GM12878 (cell line): ENCODE measurements at places on chromosomes 6 and 20.

- no peak for DNase-seq
These were observed 59.0 kb upstream of the HFE start for GRCh38 chr6:26028212-26028745.

DNA sequence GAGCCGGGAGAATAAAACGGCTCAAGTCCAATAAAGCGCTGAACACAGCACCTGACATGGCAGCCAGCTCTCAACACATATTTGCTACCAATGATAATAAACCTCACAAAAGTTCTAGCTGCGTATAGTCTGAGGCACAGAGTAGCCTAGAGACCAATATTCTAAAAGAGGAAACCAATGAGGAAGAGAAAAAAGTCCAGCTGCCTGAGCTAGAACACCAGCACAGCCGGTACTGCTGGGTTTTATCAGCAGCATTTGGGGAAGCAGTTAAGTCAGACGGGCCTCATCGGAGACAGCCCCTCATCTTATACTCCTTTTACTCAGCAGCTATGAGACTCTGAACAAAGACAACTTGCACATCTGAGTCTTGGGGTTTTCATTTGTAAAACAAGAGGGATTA lies 2.4 kb upstream of the RTF2 start:
- no peak for DNase-seq

DNA sequence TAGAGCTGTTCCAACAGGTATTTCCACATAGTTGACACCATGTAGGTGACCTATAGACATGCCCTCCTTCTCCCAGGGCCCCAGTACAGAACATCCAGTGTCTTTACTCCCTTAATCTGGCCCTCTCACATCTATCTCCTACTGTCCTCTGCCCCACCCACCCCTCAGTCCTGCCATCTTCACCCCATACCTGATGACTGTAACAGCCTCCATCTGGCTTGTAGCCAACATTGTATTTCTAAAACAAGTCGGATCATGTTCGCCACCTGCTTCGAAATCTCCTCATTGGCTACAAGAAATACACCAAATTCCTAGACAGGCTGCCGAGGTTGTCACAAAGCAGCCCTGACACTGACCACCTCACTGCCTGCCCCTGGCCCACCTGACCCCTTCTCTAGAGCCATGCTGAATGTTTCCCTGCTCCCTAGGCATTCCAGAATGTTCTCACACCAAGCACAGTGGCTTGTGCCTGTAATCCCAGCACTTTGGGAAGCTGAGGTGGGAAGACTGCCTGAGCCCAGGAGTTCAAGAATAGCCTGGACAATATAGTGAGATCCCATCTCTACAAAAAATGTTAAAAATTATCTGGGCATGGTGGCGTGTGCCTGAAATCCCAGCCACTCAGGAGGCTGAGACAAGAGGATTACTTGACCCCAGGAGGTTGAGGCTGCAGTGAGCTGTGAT lies 6.0 kb downstream of the ZC3H12D start:
- DNase-seq: no peak

DNA sequence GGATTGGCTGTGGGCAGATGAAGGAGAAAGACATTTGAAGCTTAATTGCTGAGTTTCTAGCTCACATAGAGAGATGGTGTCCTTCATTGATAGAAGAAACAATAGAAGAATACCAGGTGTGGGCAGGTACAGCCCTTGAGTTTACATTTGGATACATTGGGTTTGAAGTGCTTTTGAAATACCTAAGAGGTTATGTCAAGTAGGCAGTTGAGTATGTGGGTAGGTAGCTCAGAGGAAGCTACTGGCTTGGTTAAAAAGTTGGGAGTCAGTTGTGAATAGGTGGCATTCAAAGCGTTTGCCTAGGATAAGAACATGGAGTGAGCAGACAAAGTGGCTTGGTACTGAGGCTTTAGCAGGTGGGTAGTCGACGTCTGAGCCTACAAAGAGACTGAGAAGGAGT lies 25.0 kb downstream of the NDUFAF5 start:
- no peak for DNase-seq

- no peak for DNase-seq
These were observed 3.3 kb downstream of the TAB2 start for GRCh38 chr6:149320796-149321195.

GRCh38 chr20:62067547-62068260 lies 2.0 kb upstream of the TAF4 start:
- no peak for DNase-seq

DNA sequence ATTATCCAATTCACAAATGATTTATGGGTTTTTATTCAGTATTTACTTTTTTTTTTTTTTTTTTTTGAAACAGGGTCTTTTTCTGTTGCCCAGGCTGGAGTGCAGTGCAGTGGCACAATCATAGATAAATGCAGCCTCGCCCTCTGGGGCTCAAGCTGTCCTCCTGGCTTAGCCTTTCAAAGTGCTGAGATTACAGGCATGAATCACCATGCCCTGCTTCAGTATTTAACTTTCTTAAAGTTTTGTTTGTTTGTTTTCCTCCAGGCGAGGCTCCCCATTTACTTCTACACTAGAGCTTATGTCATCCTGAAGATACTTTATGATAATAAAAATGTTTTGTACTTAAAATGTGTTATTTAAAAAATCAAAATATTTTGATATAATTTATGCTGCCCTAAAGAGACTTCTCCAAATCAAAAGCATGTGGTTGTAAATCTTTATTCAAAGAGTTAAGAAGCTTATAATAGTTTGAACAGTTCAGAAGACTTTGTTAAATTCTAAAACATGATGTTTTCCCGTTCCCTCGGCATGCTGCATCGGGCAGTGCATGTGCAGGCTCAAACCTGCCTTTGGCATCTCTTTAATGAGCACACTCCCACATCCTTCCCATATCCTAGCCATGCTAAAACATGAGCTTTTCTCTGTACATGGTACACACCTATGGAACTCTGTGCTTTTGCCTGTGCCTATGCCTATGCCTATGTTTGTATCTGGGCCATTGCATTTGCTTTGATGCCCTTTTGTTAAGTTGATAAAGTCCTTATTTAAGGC lies 11.0 kb downstream of the SMPDL3A start:
- DNase-seq: no peak

GRCh38 chr6:26295691-26296555 lies 69.1 kb upstream of the BTN3A2 start:
- DNase-seq: no peak

DNA sequence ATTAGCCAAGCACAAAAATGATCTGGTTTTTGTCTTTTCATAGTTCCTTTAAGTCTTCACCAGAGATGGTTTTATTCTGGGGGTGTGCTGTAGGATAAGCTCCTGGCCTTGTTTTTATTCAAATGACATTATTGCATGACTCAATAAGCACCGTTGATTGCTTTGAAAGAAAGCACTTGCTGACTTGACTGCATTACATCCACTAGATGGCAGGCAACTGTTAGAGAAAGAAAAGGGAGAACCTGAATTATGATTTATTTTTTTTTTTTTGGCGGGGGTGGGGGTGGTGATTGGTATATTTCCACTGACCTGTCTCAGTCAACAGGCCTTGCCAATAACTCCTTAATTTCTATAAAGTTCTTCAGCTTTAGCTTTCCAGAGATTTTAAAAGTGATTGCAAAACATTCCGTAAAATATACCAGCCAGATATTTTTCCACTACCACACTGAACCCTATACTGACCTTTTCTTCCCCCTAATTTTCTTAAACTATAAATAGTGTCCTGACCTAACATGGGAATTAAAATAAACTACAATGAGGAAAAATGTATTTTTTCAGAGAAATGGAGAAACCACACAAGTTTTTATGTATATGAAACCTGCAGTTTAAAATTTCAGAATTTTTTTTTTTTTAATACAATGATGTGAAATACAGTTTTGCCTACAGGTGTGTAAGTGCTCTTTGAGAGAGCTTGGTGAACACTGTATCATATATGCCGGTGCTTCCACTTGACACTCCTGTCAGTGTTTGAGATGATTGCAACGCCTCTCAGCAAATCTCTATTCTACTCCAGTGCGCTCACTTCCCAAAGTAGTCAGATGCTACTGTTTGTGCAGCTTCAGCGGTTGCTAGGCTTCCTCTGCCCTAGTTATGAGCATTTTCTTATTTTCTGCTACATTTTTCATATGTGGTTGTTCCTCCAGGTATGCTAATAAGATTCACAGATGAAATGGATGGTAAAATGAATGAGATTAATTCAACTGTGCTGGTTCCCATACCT lies 274.3 kb downstream of the CD109 start:
- no peak for DNase-seq

DNA sequence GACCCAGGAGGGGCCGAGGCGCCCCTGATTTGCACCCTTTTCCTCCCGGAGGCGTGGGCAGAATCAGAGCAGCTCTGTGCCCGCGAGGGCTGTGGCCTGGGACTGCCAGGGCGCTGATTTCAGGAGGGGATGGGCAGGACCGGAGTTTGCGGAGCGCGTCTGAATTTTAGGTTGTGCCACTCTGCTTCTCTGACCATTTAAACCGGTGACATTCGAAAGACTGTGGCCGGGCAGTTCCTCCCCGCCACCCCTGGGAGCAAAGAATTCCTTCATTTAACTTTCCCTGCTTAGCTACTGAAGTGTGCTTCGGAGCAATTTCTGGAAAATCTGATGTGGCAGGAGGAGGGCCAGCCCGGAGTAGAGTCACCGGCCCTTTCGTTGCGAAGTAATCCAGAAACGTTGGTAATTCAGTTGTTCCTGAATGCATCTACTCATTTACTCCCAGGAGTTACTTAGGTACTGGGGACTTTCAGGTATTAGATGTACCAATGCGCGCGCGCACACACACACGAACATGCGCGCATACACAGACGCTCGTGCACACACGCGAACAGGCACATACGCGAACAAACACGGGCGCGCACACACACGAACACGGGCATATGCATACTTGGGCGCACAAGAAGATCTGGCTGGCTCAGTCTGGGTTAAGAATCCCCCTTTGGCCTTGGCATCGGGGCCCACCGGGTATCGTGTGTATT lies 568 bp downstream of the CCDC170 start:
- no peak for DNase-seq

DNA sequence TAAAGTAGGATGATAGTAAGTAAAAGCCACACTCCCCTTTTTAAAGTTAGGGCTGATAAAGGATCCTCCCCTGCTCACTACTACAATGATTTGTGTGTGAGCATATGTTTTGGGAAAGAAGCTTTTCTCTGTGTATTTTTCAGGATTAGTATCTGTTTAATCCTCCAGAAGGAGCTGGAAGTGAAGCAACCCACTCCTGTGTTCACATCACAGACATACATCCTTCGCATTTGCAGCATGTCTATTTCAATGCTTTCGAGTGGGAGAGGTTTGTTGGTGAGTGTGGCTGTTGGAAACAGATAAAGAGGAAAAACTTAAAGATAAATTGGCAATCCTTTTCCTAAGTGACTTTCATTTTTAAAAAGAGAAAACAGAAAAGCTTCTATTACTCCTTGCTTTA lies 31.6 kb upstream of the RGS17 start:
- no peak for DNase-seq

- no peak for DNase-seq
These were observed 8.2 kb upstream of the TAF8 start for GRCh38 chr6:42042108-42042507.

- DNase-seq: no peak
These were observed 53.5 kb upstream of the NXT1 start for GRCh38 chr20:23296841-23297701.

GRCh38 chr20:64247970-64248841 lies 7.3 kb upstream of the PCMTD2 start:
- no peak for DNase-seq

DNA sequence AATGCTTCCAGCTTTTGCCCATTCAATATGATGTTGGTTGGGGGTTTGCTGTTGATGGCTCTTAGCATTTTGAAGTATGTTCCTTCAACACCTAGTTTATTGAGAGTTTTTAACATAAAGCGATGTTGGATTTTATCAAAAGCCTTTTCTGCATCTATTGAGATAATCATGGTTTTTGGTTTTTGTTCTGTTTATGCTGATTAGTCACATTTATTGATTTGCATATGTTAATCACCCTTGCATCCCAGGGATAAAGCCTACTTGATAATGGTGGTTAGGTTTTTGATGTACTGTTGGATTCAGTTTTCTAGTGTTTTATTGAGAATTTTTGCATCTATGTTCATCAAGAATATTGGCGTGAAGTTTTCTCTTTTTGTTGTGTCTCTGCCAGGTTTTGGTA lies 40.4 kb upstream of the COL9A1 start:
- no peak for DNase-seq

DNA sequence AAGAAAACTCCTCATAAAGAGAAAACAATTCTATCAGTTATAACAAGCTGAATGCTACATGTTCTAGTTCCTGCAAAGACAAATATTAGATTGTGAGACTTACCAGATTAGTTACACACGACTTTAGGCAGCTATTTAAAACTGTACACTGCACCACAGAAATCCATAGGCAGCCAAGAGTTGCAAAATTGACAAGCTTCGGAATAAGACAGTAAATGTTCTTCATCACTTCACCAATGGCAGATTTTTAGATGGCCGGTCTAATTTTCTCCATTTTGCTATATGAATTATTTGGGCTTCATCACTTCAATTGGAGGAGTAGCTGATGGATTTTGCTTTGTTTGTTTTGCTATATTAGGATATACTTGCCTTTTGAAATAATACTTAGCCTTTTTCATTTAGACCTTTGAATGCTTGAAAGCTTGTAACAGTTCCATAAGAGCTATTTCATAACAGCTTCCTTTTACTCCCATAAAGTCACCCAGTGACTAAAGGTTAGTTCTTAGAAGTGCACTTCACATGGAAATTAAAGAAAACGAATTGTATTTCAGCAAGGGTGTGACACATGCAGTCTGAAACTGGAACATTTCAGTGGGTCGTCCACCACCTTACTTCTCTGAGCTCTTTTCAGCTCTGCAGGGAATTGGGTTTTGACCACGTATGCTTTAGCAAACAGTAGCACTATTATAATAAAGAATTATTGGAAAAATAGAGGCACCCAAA lies at the start of gene ROS1:
Gene ROS1 (minus strand): TSS at position 512 of the 723 bp plus-strand sequence. CDS start 286 bp downstream, at position 226.
- DNase-seq: no peak

DNA sequence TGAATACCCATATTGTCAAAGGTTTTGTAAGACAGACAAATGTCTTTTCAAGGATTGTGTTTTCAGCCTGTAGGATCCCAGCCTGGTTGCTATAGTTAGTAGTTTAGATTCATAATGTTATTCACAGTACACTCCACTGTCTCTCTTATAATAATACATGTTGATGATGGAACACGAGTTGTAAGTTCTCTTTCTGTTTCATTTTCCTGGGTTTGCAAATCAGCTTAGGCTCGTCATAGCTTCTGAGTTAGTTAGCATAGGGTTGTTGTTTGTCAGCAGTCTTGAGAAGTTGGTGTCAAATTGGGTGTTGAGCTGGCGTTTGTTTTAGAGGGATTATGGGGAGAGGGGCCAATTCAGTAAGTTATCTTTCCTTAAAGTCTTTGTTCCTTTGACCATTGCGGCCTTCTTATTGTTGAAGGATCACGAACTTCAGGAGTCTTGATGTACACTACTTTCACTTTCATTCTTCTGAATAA lies 45.8 kb downstream of the QKI start:
- DNase-seq: peak; percentile 57

DNA sequence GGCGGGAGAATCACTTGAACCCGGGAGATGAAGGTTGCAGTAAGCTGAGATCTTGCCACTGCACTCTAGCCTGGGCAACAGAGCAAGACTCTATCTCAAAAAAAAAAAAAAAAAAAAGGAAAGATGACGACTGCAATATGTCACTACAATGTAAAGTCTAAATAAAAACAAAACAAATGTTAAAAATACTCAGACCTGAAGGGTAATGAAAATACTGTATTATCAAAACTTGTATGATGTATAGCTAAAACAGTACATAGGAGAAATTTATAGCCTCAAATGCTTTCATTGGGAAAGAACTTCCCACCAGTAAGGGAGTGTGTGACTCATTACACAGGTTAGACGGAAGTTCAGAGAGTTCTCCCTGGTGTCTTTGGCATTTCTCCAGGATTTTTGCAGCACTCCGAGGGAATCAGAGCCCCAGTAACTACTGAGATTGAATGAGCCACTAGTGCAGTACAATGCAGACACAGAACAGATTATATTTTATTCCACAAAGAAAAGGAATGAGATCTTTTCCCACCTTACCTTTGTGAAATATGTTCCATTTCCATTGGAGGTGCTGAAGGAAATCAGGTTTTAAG lies 12.5 kb upstream of the RALGAPB start:
- no peak for DNase-seq
